Endothelial cell of coronary artery (primary cell): ENCODE measurements at places on chromosomes 4 and X. TPM values are rescaled to one million over a fixed set of nuclear protein-coding genes. Genes with fewer than 3 reads are reported as not detected.

USP17L26 gene
- not detected in 2 replicates for total RNA-seq

GRIA2 gene
- total RNA-seq: under 0.01 TPM in 1 of 2 replicates, not detected in the other

CABS1 gene
- not detected in 2 replicates for total RNA-seq

OPHN1 gene
- 6.7 and 8.9 TPM in 2 replicates for total RNA-seq

SUPT20HL1 gene
- not detected in 2 replicates for total RNA-seq

SPANXA1 gene
- total RNA-seq: not detected in 2 replicates

DUX4 gene
- total RNA-seq: not detected in 2 replicates

CITED1 gene
- 0.38 TPM in 1 of 2 replicates, not detected in the other for total RNA-seq

RBM47 gene
- total RNA-seq: 0.09 TPM in 1 of 2 replicates, not detected in the other

HTN1 gene
- not detected in 2 replicates for total RNA-seq

GAGE2A gene
- not detected in 2 replicates for total RNA-seq

CWH43 gene
- total RNA-seq: not detected in 2 replicates

HHIP gene
- total RNA-seq: 143 and 260 TPM in 2 replicates

HMX1 gene
- total RNA-seq: not detected in 2 replicates

CYLC1 gene
- total RNA-seq: not detected in 2 replicates

VCX3A gene
- not detected in 2 replicates for total RNA-seq

STK32B gene
- 9.8 and 17.7 TPM in 2 replicates for total RNA-seq

CLDN34 gene
- total RNA-seq: 0.09 TPM in 1 of 2 replicates, not detected in the other

IL13RA1 gene
- 32.7 and 57.3 TPM in 2 replicates for total RNA-seq

RTL9 gene
- total RNA-seq: not detected in 2 replicates

L1CAM gene
- total RNA-seq: 0.09 and 0.28 TPM in 2 replicates

POU3F4 gene
- total RNA-seq: not detected in 2 replicates

PGAM4 gene
- total RNA-seq: not detected in 2 replicates
